Stimulated activated CD8-positive, alpha-beta memory T cell treated with anti-CD3 and anti-CD28 coated beads, Interleukin-15, amount 100 ng/mL, for 24 hours (primary cell): ENCODE measurements at places on chromosomes 4 and X.

DNA sequence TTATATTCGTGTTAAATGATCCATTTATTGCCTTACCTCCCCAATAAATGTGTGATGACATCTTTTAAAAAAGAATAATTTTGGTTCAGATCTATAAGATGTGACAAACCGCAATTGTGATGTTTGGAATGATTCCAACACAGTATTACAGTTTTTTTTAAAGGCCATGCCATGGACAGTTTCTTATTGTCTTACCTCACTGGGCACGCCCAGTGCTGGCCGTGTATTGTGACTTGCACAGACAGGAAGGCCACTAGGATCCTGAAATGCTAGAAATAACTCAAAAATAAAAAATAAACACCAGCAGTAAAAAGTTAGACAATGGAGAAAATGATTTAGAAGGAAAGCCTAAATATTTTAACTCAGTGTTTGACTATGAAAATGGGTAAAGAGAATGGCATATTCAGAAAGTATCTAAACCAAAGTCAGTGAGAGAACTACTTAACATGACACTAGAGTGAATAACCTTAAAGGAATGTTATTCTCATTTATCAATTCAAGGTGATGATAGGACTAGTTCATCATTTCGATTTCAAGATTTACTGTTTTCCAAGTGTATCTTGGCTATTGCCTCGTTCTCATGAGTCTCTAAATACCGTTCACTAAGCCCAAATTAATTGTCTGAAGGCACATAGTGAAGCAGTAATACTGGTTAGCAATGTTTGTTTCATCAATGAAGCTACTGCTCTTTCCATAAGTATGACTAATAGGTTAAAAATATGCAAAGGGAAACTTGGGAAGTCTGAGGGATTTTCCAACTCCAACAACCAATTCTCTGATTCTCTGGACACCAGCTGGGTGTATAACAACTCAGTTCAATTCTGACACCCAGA, 46.1 kb upstream of the VEGFC start:
- DNase-seq = no peak

GRCh38 chr4:10526429-10527222, 69.4 kb upstream of the ZNF518B start:
- no peak for DNase-seq

- DNase-seq = no peak
Observed at GRCh38 chrX:21700967-21701366, 42.8 kb upstream of the KLHL34 start.

DNA sequence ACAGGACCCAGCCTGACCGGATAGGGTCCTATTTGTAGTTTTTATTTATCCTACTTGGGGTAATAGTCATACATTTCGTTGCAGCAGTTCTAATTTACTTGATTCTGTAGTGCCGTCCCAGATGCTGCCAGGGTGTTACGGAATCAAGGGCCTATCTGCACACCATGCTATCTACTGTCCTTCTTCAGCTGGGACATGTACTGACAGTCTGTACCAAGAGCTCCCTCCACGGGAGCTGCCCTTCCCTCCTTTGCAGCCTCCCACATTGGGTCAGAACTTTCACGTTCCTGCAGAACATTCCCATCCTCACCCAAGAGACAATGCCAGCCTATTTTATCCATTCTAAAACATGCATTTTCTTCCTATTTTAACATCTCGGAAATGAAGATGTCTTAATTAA, 6.7 kb downstream of the SUV39H1 start:
- no peak for DNase-seq

- no peak for DNase-seq
Observed at GRCh38 chr4:150224896-150225591, 146.8 kb downstream of the DCLK2 start.
